ENCODE measurements at places on chromosomes 7 and 10. TPM values are rescaled to one million over a fixed set of nuclear protein-coding genes. Genes with fewer than 3 reads are reported as not detected.

The CRTAC1 gene
- 0.22 TPM for total RNA-seq

DNA sequence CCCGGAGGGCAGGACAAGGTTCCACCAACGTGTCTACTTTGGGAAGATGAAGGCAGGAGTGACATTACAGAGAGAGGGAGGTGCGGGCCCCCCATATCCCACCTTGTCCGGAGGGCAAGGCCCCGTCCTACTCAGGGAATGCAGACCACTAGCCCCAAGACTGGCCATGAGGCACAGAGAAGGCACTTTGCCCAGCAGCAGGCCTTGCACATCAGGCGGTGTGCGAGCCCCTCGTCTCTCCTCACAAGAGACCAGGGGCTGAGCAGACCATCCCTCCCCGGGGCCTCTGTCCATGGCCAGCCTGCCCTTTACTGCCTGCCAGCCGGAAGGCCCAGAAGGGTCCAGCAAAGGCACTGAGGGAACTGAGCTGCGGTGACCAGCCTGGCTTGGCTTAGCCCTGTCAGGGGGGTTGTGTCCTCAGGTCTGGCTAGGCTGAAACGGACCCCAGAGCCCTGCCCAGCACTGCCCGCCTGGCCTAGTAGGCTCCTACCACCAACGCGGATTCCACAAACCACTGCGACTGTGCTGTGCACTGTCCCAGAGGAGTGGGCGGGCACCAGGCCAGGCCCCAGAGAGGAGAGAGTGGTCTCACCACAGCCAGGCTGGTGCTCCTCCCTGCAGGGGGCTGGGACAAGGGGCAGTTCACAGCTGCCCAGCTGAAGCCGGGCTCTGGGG, 16.7 kb downstream of the CAMK2B start:
- DNase-seq: no peak

- DNase-seq: no peak
Measured at GRCh38 chr10:73768881-73769280, 13.0 kb upstream of the CHCHD1 start.

DNA sequence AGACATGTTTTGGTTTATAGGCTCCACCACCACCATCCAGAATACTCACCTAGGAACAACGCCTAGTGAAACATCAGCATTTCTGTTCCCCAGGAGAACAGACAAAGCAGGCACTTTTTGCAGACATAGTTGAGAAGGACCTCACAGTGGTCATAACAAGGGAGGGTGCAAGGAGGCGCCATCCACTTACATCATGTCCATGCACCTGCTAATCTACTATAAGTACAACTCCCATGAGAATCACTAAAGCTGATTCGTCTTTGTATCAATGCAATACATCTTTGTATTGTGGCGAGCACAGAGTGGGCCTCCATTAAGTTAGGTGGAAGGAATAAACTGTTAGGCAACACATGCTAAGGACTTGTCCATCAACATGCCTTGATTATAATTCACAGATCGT, 207.1 kb downstream of the KCNMA1 start:
- DNase-seq: no peak

The CNPY1 gene
- not detected for total RNA-seq

DNA sequence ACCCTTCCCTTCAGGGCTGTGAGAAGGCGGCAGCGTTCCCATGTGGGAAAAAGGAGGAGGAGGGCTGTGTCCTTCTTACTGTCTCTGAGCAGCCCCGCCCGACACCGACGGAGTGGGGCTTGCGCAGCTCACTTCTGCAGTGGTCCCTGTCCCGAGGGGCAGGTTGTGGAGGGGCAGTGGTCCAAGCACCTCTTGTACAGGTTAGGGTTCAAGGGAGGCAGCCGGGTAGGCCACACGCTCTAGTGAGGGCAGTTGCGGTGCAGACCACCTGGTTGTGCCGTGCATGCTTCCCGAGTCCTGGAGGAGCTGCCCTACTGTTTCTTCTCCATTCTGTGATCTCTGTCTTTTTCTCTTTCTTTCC, 32.8 kb downstream of the AGAP3 start:
- no peak for DNase-seq

All from esophagus squamous epithelium (tissue), 5 donors.